ENCODE measurements at places on chromosomes 3 and 15.

DNA sequence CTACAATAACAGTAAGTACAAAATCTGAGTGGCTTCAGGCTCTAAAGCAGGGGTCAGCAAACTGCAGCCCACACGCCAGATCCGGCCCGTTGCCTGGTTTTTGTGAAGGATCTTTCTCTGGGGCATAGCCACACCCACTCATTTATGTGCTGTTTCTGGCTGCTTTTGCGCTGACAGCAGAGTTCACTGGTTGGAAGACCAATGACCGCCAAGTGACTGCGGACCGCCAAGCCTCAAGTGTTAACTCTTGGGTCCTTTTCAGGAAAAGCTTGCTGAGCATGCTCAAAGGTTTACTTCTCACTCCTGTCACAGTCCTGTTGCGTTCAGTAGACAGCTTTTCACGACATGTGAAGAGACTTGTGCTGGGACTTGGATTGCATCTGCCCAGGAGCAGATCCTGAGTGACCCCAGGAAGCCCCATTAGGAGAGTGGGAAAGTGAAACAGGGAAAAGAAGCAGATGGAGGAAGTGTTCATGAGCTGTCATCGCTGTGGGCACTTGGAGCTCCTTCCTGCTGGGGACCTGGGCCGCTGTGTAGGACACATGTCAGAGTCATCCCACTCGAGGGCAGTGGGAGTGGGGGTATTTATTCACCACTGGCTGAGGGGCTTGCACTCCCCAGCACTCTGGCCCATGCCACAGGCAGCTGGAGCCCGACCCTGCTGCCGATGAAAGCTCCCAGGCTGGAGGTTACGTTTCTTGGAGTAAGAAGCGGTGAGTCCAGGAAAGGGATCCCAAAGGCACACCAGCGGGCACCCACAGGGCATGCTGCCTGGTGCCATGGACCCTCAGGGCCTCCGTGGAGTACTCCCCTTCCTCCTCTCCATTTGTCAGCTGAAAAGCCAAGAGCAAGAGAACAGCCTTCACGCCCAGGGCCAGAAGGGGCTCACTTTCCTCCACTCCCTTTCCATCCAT lies 249.1 kb downstream of the PLCL2 start:
- no peak for DNase-seq

- no peak for DNase-seq
Observed at GRCh38 chr3:59573911-59574310, 524.1 kb upstream of the CFAP20DC start.

- DNase-seq = peak; percentile 87
Observed at GRCh38 chr3:172522871-172523818, at the start of gene TNFSF10. TNFSF10 (minus strand) TSS chr3:172523430; CDS start chr3:172523384, 46 bp downstream.

GRCh38 chr3:196661400-196661799 lies 21.9 kb downstream of the NRROS start:
- DNase-seq = no peak

- DNase-seq = no peak
Observed at GRCh38 chr3:127988770-127989557, 63.3 kb upstream of the SEC61A1 start.

DNA sequence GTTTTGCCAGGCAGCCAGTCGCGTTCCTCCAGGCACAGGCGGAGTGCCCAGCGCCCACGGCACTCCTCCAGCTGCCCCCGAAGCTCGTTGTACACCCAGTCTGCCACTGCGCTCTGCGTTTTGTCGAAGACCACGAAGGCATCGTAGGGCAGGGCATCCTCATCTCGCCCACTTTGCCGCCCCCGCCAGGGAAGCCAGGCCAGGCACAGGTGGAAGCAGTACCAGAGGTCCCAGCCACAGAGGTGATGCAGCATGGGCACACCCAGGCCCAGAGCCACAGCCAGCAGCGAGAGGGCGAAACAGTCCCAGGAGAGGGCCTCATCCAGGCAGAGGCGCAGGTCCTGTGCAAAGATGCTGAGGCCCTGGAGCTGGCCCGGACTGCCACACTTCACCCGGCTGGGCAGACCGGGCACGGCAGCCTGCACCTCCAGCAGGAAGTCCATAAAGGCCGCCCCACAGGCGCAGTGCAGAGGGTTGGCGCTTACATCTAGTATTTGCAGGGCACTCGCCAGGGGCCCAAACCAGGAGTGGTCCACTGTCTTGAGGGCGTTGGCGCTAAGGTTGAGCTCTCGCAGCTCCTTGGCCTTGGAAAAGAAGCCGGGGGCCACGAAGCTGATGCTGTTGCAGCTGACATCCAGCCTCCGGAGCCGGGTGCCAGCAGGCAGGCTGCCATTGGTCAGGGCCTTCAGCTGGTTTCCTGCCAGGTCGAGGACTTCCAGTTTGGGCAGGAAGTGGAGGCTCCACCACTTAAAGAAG lies 3.7 kb downstream of the TLR9 start:
- no peak for DNase-seq

Measured in GM12865 (cell line).